ENCODE measurements at places on chromosomes 2 and 18.

GRCh38 chr2:25279091-25279651 is 62.6 kb downstream of the DNMT3A start:
- DNase-seq = peak; percentile 66

DNA sequence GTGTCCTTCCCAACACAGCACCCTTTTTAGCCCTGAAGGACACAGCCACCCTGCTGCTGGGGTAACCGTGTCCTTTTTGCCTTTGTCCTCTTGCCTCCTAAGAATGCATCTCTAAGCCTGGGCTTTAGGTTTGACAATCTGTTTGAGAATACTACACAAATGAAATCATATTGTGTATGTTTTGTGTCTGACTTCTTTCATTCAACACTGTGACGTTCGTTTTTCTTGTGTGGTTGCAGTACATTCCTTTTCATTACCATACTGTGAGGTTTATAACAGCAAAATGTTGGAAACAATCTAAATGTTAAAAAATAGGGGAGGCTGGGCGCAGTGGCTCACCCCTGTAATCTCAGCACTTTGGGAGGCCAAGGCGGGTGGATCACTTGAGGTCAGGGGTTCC is 11.2 kb downstream of the ASPRV1 start:
- DNase-seq = no peak

DNA sequence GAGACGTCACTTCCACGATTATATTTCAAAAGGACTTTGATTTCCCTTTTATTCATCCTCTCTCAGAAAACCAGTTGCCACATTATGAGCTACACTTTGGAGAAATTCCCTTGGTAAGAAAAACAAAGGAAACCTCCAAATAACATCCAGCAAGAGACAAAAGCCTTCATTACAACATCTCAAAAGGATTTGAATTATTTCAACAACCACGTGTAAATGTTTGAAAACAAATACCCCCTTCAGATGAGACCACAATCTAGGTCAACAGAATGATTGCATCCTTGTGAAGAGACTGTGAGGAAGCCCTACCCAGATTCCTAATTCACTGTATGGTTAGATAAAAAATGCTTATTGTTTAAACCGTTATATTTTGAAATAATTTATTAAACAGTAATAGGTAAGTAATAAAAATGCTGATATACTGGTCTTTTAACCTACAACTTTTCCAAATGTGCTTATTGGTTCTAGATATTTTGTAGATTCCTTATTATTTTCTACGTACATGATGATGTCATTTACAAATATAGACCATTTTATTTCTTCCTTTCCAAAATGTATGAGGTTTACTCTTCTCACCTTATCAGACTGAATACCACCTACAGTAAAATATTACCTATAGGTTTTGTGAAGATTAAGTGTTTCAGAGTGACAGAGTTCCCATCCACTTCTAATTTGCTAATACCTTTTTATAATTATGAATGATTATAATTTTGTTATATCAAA is 922.7 kb upstream of the CHAC2 start:
- no peak for DNase-seq

DNA sequence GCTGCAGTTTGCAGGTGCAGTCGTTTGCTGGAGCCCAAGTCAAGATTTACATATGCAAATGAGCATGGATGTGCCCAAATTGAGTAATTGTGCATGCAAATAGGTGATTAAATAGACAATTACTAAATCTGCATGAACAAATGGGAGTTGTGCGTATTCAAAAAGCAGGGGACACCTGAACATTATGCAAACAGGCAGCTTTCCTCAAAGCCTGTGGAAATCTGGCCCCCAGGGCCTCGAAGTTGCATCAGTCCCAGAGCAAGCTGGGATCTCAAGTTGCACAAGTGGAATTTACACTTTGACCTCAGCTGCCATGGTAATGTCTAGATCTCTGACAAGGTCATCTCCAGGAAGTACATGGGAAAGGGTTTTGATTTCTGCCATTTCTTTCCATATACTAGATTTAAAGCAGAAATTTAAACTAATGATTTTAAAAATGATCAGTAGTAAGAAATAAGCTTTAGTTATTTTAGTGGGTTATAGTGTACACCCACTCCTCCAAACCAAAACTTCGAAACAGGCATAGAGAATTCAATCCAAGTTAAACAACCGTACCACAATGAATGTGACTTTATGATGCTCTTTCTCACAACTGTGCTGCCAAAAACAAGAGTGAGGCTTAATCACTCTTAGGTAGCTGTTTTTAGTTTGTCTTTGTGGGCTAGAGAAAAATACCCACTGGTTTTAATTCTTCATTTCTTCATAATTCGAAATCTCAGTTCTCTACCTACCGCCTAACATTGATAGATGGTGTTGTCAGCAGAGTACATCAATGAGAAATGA is 110.7 kb downstream of the RND3 start:
- no peak for DNase-seq

- DNase-seq = peak; percentile 42
These were observed 207.0 kb upstream of the FANCL start for GRCh38 chr2:58448065-58448507.

- no peak for DNase-seq
These were observed 178.5 kb downstream of the ERBB4 start for GRCh38 chr2:212360068-212360460.

DNA sequence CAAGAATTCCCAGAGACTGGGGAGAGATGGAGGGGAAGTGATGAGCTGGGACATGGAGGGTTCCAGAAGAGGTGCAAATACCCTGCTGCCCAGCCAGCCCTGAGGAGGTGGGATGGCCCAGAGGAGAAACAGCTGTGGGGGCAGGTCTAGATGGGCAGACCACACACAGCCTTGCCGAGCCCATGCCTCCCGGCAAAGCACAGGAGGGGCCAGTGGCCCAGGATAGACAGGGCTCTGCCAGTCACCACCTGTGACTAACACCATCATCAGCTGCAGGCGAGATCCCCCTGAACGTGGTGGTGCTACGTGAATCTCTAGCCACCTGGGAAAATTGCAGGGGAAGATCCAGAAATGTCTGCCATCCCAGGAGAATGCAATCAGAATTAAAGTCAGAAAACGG is 39.4 kb downstream of the SCTR start:
- no peak for DNase-seq

GRCh38 chr2:134944975-134945374 is 26.4 kb downstream of the CCNT2 start:
- DNase-seq = no peak

- no peak for DNase-seq
These were observed 101.5 kb downstream of the KLF7 start for GRCh38 chr2:207064128-207064690.

GRCh38 chr2:160142472-160142871 is 57.6 kb downstream of the ITGB6 start:
- DNase-seq = no peak

DNA sequence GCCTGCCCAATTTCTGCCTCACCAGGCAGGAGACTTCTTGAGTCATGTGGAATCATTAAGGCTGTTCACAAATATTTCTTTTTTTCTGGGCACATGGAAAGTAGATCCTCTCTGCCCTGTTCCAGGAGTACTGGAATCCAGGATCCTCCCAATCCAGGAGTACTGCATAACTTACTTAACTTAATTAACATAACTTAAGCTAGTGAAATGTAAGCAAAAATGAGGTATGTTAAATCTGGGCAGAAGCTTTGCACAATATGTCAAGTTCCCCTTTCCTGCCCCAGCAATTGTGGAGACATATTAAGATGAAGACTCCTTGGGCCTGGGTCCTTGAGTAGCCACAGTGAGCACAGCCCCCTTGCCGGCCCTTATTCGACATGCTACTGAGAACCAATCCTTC is 3.2 kb downstream of the CD207 start:
- no peak for DNase-seq

DNA sequence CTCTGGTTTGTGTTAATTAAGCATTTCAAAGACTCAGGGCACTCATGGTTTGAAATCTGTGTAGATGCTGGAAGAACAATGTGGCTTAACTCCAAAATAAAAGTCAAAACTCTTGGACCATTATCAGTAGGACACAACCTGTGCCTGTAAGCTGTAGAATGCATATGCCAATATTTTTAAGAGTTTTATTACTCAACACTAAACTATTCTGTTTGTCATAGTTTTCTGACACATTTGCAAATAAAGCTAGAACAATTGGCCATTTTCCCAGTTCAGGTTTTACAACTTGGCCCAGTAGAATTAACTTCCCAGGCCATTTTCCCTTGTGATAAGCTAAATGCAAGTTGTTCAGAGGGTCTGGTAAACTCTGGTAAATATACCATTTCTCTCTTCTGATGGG is 713.1 kb downstream of the CBLN2 start:
- no peak for DNase-seq

- DNase-seq = peak; percentile 58
These were observed 25.9 kb downstream of the SMAD7 start for GRCh38 chr18:48924630-48925490.

Data from ovary (tissue), 10 donors.